ENCODE measurements at places on chromosomes 2 and 18.

DNA sequence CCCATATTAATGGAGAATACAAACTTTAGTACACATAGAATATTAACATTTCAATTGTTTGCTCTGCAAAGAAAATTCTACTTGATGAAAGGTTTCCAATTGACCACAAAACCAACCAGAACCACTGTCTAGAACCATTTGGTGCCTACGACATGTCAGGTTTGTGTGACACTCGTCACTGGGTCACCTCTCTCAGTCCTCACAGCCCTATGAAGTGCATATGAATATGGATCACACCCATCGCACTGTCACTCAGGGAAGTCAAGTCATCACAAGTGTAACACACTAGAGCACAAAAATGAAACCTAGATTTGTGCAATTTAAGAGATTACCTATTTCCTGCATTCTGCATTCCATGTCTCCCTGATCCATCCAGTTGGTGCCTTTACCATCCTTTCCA, 43.7 kb downstream of the PTPN2 start:
- DNase-seq, result no peak

GRCh38 chr18:4181882-4182568, 273.1 kb downstream of the DLGAP1 start:
- no peak for DNase-seq

GRCh38 chr2:18889565-18890332, 300.4 kb upstream of the NT5C1B start:
- DNase-seq, result no peak

GRCh38 chr18:13530879-13531387, 195.4 kb downstream of the FAM210A start:
- DNase-seq, result peak; percentile 32

DNA sequence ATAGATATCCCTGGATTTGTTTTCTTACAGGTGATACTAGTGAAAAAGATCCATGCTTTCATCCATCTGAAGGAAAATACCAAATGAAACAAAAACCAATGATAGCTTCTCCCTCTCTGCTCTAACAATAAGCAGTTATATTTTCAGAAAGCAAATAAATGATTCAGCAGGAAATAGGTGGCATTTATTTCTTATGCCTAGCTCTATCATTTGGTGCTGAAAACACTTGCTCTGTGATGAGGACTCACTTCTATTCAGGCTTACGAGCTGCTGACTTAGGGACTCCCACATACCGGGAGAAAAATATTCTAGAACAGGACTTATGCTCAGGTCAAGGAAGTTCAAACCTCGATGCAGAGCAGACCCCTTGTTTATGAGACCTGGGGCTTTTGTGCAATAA, 142.6 kb downstream of the SETBP1 start:
- no peak for DNase-seq

DNA sequence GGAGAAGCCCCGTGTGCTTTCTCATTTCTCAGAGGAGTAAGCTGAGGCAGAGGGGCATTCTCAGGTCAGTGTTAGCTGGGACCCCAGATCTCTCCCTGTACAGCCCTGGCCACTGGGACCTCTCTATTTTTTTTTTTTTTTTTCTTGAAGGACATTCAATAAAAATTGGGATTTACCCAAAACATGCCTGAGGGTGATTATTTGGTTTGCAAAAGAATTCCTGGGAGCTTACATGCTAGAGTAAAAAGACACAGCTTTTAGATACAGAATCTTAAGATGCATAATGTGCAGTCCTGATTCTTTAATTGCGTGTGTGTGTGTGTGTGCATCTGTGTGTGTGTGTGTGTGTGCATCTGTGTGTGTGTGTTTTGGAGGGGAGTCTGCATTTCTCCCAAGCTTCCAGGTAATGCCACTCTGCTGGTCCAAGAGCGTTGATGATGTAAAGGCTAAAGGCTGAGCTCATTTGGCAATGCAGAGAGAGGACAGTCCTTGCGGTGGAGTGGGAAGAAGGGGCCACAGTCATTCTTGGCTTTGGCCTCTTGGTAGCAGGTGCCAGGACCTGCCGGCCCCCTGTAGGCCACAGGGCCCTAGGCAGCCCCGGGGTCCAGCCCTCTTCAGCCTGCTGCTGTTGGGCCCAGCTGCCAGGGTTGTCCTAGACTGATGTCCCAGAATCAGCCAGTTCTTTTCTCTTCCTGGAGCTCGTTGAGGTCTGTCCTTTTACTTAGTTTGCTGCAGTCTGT, 74.1 kb upstream of the MCFD2 start:
- no peak for DNase-seq

DNA sequence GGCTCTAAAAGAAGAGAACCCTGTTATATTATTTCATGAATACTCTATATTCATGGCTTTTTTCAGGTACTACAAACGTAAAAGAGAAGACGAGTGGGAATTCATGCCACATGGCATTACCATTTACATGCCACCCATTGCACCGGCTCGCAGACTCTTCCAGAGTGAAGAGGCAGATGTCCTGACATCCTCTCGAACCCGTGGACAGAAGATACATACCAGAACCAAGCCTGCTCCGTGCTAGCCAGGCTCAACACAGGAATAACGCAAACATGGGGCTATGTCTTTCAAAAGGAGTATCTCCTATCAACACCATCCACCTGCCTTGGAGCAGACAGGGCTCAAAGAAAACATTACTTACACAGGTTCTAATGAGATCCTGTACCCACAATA, 168.8 kb downstream of the THADA start:
- no peak for DNase-seq

DNA sequence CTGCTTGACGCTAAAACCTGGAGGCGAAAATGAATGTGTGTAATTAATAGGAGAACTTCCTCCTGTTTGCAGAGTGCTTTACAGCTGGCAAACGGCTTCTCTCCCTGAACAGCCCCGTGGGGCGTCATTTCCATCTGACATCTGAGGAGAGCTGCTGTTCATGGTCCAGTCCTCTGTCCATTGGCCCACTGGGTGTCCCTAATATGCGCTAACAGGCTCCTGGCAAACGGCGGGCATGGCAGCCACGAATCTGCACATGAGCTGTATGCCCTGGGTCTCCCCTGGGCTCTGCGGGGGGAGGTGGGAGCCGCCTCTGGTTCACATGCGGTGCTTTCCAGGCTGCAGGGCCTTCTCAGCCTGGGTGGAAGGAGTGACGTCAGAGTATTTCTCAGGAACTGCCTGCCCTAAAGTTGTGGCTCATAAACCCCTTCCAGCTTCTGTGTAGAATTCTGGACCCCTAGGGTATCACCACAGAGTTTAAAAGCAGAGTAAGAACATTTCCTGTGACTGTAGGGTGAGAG, 73.2 kb downstream of the LRRFIP1 start:
- DNase-seq, result no peak

GRCh38 chr2:118151831-118152230, 63.6 kb downstream of the INSIG2 start:
- DNase-seq, result no peak

DNA sequence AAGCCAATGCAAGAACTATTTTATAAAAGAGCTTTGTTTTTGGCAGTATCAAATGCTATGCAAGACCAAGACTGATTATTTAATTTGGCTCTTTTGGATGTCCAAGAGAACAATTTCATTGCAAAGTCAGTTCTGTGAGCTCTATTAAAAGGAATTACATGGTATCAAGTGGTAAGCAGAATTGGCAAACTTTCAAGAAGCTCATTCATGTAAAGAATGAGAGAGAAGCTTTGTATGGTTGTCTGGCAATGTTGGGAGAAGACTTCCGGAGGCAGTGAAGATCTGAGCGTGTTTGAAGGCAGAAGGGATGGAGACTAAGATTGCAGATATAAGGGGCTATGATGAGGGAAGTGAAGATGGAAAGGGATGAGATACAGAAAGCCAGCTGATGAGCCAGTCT, 49.6 kb downstream of the CPS1 start:
- no peak for DNase-seq

DNA sequence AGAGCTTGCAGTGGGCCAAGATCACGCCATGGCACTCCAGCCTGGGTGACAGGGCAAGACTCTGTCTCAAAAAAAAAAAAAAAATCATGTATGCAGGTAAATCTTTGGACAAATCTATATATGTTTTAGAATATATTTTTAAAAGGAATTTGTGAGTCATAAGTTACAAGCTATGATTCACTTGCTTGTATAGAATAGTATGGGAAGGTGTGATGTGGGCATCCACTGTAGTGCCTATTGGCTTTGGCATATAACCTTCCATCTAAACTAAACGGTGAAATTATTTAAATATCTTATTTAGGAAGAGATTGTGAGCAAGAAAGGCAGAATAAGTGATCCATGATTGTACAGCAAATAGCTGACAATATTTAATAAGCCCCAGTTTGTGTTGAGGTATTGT, 261.1 kb downstream of the GALNT13 start:
- no peak for DNase-seq

DNA sequence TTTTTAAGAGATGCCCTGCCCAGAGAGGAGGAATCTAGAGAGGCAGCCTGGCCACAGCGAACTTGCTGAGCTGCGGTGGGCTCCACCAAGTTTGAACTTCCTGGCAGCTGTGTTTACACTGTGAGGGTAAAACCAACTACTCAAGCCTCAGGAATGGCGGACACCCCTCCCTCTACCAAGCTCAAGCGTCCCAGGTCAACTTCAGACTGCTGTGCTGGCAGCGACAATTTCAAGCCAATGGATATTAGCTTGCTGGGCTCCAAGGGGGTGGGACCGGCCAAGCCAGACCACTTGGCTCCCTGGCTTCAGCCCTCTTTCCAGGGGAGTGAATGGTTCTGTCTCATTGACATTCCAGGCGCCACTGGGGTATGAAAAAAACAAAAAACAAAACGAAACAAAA, 289.4 kb downstream of the KCNS3 start:
- no peak for DNase-seq

- DNase-seq, result no peak
These were observed 94.3 kb upstream of the SMIM21 start for GRCh38 chr18:75521816-75522215.

GRCh38 chr2:98750593-98751282, 19.8 kb upstream of the MGAT4A start:
- no peak for DNase-seq

GRCh38 chr2:100900156-100900795, 80.3 kb downstream of the NPAS2 start:
- no peak for DNase-seq

DNA sequence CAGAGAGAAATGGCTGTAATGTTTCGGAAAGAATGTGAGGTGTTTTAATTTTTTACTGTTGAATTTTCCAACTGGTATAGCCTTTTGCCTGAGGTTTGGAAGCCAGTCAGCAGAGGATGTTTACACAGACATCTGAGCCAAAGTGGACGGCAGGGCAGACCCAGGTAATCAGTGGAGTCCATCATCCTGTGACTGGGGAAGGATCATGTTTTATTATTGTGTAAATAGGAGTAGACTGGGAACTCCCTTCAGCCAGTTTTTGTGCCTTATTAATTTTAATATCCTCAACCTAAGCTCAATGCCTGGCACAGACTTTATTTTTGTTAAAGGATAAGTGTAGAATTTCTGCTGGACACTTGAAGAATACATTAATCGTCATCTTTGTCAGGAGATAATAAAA, 142.0 kb upstream of the GAREM1 start:
- no peak for DNase-seq

DNA sequence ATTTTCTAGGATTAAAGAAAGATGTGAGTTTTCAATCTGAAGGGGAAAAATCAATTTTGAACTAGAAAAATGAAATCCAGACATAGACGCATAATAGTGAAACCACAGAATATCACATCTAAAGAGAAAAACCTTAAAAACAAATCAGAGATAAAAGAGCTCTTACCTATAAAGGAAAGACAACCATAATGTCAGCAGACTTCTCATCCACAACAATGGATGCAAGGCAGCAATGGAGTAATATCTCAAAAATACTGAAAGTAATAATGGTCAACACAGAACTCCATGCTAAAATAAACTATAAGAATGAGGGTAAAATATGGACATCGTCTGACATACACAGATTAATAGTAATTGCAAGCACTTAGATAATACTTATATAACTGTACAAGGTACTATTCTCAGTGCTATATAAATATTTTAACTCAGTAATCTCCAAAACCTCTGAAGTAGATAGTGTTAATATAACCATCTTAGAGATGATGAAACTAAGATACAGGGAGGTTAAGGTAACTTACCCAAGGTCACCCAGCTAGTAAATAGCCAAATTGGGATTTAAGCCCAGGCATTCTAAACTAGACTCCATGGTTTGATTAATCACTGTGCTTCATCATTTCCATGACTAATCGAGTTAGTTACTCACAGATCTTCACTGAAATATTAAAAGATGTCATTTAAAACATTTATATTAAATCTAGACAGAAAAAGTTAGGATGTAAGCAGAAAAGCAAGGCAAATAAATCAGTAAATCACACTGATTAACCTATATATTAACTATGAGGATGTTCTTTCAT, 89.4 kb upstream of the SPTBN1 start:
- DNase-seq, result no peak

DNA sequence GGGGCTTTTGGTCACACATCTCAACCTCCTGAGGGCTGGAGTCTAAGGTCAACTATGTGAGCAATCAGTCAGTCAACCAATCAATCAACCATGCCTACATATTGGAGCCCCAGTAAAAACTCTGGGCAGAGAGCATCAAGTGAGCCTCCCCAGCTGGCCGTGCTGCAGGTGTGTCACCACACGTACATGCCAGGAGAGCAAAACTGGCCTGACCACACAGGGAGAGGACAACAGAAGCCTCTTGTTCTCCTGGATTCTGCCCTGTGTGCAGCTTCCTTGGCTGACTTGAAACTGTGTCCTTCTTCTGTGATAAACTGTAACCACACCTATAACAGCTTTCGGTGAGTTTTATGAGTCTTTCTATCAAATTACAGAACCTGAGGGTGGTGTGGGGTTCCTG, 25.9 kb downstream of the GPR35 start:
- no peak for DNase-seq

- DNase-seq, result no peak
These were observed 673 bp upstream of the SMCHD1 start for GRCh38 chr18:2654928-2655177.

DNA sequence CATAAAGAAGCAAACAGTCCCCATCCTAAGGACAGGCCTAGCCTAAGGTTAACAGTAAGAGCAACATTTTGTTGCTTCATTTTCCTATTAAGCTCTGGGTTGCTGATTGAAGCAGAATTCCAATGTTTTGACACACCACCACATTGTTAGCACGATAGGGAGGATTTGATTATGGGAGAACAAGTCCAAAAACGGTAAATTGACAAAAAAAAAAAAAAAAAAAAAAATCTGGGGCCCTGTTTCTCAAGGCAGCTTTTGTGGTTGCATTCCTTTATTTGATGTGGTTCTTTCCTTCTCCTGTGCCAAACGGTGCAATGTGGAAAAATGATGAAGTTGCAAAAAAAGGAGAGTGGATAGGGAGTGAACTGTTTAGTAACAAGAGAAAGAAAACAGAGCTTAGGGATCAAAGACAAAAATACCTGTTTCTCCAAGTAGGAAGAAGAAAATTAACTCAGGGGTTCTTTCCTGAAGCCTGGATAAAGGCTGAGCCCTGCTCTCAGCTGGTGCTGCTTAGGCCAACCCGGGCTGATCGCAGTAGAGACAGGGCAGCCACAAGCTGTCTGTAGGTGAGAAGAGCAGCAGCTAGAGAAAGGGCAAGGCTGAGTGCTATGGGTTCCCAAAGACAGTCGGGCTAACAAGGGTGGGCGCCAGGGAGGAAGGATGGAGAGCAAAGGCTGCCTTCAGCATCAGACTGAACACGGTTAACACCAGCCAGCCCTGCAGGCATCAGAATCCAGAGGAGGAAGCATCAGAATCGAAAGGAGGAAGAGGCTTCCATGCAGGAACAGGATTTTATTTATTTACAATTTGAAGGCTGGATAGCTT, 167.8 kb upstream of the FOSL2 start:
- peak; percentile 95 for DNase-seq
